ENCODE measurements at places on chromosomes 4 and X. TPM values are rescaled to one million over a fixed set of nuclear protein-coding genes. Genes with fewer than 3 reads are reported as not detected.

DNA sequence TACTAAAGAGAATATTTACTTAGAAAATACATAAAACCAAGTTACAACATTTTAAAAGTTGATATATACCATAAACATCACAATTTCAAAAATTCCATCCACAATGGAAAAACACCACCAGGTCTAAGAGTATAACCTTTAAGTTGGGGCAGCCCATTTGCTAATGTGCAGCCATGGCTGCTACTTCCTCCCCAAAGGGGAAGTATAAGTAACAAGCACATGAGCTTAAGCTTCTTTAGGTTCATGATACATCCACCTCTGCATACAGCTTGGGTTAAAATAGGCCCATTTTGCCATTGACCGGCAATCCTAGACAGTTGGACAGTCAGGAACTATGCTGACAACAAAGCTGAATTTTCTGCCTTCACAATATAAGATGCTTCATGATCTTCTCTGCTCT, 16.6 kb upstream of the GASK1B start:
- H3K27ac ChIP-seq = no peak overlapping the region
- no peak for DNase-seq
- H3K36me3 ChIP-seq = no peaks in the 10 kb centered on the region
- H3K27me3 ChIP-seq = no peaks in the 10 kb centered on the region

GRCh38 chr4:181793096-181793495, 450.1 kb upstream of the TENM3 start:
- H3K27ac ChIP-seq = no peak overlapping the region
- H3K4me3 ChIP-seq = no peak overlapping the region
- no peaks in the 10 kb centered on the region for H3K36me3 ChIP-seq
- no peak for DNase-seq

The NOX1 gene
- total RNA-seq = not detected

The ASB9 gene
- 11.3 TPM for total RNA-seq

The PAK3 gene
- 0.79 TPM for total RNA-seq

DNA sequence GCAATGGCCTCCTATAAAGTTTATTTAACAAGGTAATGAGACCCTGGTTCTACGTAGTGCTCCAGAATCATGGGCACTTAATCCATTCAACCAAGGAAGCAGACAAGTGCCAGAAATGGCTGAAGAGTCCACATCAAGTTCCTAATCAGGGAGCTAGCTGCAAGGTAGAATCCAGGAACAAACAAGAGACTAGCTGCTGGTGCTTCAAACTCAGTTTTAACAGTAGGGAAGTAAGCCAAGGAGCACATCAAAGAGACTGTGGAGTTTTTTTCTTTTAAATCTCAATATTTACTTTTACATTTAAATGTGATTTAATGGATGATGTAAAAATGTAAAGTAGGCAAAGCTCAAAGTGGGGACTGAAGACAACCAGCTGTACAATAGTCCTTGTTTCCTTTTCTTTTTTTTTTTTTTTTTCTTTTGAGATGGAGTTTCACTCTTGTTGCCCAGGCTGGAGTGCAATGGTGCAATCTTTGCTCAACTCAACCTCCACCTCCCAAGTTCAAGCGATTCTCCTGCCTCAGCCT, 630.4 kb downstream of the CCSER1 start:
- no peak overlapping the region for H3K27ac ChIP-seq
- no peaks in the 10 kb centered on the region for H3K27me3 ChIP-seq
- no peaks in the 10 kb centered on the region for H3K4me1 ChIP-seq
- no peaks in the 10 kb centered on the region for H3K36me3 ChIP-seq

The ITGB1BP2 gene
- total RNA-seq = 1.1 TPM

GRCh38 chr4:9933956-9934355, 87.3 kb downstream of the SLC2A9 start:
- H3K4me3 ChIP-seq = no peak overlapping the region
- H3K36me3 ChIP-seq = peaks cover 3% of the 10 kb centered on the region
- H3K27me3 ChIP-seq = no peaks in the 10 kb centered on the region
- H3K27ac ChIP-seq = no peak overlapping the region
- no peak for DNase-seq

All from liver (tissue), 10 donors.